ENCODE measurements at places on chromosomes 16 and 17.

DNA sequence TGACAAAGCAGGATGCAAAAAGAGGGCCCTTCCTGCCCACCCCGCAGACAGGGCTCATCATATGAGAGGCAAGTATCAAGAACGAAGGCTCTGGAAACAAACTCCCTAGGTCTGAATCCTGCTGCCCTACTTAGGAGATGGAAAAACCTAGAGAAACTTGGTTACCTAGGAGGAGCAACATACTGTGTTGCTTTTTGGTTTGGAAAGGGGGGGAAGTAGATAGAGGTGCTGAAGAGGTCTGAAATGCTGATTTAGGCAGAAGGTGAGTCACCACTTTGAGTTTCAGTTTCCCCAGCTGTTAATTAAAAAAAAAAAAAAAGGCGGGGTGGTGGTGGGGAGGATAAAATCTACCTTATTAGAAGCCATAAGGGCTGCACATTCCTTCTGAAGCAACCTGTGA lies 1.5 kb downstream of the N4BP1 start:
- peak; percentile 28 for DNase-seq

DNA sequence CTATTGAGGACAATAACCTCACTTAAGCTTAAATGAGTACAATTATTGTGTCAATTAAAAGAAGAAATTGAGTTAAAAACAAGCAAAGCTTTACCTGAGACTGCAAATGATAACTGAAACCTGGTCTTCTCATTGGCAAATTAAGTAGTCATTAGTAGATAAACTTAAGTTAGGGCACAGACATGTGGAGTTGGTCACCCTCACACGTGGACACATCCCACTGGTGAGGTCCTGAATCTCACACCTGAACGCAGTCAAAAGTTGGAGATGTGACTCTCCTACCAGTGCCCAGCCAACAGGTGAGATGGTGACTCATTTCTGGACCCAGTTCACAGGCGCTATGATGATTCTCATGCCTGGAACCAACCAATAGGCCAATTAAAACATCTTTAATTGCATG lies 311.6 kb downstream of the FOXL1 start:
- no peak for DNase-seq

GRCh38 chr16:81485824-81486539 lies 41.4 kb downstream of the CMIP start:
- DNase-seq: no peak

- DNase-seq: no peak
These were observed 13.6 kb downstream of the MAP3K3 start for GRCh38 chr17:63635787-63636186.

DNA sequence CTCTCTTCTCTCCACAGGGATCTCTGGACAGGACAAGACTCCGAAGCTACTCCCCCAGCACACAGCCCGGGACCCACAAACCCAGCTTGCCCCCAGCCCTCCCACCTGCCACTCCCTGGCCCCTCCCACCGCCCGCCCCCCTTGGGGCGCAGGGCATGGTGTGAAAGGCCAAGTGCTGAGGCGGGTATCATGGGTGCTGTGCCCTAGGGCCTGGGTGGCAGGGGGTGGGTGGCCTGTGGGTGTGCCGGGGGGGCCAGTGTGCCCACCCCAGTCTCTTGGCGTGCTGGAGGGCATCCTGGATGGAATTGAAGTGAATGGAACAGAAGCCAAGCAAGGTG lies 11.4 kb downstream of the THRA start:
- DNase-seq: no peak
